ENCODE measurements at places on chromosomes 7 and 10. TPM values are rescaled to one million over a fixed set of nuclear protein-coding genes. Genes with fewer than 3 reads are reported as not detected.
A peak's percentile ranks its signal among the peaks of the same experiment; 100 is the strongest.

PRTFDC1 gene
- total RNA-seq = 26.7 TPM

DNA sequence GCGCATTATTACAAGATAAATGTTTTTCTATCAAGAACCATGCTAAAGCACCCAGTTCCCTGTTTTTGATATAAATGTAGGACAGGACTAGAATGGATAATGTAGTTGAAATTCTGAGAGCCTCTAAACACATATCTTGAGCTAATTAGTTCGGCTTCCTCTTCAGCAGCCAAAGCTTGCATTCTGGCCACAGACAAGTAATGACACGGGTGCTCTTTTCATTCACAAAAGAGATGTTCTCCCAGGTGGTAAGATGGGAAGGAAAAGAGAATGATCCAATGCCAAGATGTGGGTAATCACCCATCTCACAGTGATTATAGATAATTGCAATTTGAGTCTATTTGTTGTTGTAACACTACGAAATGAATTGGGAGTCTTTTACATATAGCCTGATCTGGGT is 246.5 kb downstream of the KIAA1217 start:
- DNase-seq = no peak

DNA sequence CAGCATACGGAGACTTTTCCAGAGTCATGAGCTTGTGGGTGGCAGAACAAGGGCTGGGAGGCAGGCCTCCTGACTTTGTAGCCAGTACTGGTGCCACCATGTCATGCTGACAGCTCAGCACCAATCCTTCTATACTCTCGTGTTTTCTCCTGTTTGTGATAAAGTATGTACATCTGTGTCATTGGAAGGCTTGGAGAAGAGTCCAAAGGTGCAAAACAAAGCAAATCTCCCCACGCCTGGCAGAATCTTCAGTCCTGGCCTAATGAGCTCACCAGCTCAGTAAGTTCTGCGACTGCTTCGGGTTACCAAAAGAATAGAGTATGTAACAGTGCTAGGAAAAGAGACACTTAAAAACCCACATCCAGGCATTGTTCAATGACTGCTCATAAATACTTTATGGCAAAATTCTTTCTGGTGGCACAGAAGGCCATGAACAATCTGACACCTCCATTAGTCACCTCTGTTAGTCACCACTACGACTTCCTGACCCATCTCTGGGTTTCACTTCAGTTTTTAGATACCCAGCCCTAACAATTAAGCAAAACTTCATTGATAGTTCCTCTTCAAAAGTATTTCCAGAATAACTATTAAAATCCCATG is 24.5 kb downstream of the STEAP1 start:
- no peak for DNase-seq

GRCh38 chr7:132998763-132999162 is 83.1 kb downstream of the CHCHD3 start:
- no peak for DNase-seq

- no peak for DNase-seq
These were observed 28.9 kb downstream of the PHYH start for GRCh38 chr10:13270877-13271551.

ZNF804B gene
- not detected for total RNA-seq

DNA sequence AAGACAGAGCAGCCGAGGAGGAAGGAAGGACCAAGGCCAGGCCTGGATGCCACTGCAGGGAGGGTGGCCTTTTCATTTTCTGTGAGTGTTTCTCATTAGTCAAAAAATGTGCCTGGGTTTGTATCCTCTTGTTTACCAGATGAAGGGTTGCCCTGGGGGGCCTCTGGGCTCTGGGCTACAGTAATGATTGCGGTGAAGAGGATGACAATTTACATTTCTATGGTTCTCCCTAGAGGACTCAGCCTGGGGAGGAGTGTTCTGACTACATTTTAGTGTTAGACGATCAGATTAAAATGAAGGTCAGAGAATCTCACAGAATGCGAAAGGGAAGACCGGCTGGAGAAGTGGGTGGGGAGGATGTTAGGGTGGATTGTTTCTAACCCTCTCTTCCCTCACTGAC is 108.0 kb upstream of the KMT2C start:
- DNase-seq = no peak

DNA sequence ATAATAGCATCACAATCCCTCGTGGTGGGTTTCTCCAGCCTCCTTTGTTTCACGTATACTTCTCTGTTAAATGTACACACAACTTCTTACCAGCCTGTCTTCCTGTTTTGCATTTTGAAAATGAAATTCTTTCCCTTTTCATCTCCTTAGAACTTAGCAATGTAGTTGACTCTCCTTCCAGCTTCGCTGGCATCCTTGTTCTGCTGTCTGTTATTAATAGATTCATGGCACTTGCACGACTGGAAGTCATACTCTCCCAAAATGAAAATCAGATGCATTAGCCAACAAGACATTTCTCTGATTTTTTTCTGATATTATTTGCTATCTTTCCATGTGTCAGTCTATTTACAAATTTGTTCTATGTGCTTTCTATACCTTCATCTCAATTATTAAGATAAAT is 3.0 kb upstream of the CREB3L2 start:
- DNase-seq = no peak

GRCh38 chr10:13699216-13699615 is 112.5 kb downstream of the PRPF18 start:
- DNase-seq = no peak

DNA sequence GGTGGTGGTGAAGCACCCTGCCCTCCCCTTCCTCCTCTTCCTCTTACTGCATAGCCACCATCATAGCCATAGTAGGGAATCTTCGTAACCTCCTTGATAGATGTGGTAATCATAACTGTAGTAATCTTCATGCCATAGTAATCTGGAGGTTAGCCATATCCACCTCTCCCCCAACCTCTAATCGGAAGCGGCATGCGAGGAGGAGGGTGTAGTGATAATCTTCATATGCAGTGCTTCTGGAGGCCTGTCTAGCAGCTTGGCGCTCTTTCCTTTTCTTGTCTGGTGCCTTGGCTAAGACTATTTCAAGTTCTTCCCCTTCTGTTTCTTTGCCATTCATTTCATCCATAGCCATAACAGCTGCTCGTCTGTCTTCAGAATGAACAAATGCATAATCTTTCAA is 90.9 kb downstream of the MLLT10 start:
- DNase-seq = no peak

DNA sequence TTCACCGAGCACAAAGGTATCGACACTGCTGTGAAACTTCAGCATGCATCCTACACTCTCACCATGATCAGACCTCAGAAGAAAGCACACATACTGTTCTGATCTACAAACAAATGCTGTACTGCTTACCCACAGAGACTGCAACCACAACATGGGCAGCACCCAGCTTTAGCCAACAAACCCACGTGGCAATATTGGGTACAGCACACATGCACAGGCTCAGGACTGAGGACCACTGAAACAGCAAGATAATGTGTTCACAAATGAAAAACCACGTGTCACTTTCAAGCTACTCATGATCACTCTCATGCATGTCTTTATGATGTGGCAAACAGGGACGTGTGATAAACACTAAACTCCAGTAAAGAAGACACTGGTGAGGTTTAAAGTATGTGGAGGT is 119.3 kb upstream of the PTN start:
- DNase-seq = no peak

- no peak for DNase-seq
These were observed 67.7 kb upstream of the PRLHR start for GRCh38 chr10:118663176-118663575.

DNA sequence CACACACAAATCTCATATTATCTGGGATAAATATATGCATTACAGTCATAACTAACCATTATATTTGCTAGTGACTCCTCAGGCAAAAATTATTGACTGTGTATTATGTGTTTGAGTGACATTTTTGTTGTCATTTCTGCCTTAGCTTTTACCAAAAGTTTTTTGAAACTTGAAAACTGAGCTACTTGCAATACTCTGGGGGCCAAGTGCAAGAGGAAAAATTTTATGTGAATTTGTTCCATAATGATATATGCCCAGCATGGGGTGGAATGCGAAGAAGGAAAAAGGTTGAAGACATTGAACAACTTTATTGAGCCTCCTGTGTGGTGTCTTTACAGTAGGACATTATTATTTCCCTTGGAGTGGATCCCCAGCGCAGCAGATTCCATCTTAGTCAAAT is 176.8 kb upstream of the FERD3L start:
- DNase-seq = no peak

GRCh38 chr7:43652364-43652763 is 69.5 kb downstream of the STK17A start:
- DNase-seq = no peak

DNA sequence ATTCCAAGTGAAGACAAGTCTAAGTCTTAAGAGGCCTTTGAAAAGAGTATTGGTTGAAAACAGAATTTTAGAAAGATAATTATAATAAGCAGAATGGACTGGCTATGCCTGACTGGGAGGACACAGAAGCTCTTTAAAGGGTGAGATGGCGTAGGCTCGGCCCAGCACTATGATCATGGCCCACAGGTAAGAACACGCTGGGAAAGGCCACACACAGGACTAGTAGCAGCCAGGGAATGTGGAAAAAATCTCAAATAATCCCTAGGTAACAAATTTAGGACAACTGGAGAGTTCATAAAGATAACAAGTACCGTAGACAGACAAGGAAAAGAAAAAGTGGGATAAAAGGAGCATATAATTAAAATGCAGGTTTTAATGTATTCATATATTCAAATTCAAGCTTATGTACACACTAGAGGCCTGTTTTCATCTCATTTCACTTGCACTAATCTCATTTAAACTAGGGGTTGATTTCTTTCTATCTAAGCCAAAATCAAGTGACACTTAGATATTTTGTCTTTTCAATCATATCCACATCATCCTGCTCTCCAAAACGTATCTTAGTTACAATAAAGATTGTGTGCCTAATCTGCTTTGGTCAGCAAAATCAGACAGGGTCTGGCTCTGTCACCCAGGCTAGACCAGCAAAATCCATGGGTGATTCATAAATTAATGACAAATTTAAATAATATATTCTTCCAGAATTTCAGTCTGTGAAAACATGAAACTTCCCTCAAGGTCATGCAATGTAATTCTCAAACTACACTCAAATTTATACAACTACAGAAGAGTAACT is 53.0 kb downstream of the EZH2 start:
- no peak for DNase-seq

MGAM2 gene
- 0.07 TPM for total RNA-seq

GRCh38 chr7:8295638-8296361 is 33.8 kb upstream of the ICA1 start:
- DNase-seq = peak; percentile 20

DNA sequence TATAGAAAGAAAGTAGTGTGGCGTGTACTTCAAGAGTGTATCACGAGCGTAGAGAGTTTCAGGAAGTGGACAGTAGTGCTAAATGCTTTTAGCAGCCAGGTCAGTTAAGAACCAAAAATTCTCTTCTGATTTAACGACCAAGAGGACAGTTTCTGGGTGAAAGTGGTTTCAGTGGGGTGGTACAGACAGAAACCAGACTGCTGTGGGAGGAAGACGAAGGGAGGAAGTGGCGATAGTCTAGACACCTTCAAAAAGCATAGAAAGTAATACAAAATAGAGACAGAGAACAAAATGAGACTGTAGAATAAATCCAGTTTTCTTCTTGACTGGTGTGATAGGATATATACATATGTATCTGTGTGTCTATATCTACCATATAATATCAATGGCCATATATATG is 93.5 kb downstream of the MBL2 start:
- DNase-seq = no peak

Data from neural crest cell (in vitro differentiated cells).